ENCODE measurements at places on chromosomes 4 and X.

- no peak for DNase-seq
These were observed 40.4 kb upstream of the TLR2 start for GRCh38 chr4:153643406-153644383.

DNA sequence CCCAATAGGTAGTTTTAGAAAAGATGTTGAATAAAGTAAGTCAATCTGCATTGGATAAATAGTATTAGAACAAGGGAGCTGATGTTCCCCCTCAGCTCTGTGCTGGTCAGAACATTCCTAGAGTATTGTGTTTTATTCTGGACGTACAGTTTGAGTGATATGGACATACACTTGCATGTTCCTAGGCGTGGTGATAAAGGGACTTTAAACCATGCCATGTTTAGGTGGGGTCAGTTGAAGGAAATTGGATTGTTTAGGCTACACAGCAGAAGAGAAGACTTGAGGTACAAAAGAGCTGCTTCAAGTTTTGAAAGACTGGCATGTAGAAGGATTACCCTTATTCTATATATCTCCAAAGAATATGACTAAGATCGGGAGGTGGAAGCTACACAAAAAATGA lies 21.6 kb downstream of the GK start:
- no peak for DNase-seq

DNA sequence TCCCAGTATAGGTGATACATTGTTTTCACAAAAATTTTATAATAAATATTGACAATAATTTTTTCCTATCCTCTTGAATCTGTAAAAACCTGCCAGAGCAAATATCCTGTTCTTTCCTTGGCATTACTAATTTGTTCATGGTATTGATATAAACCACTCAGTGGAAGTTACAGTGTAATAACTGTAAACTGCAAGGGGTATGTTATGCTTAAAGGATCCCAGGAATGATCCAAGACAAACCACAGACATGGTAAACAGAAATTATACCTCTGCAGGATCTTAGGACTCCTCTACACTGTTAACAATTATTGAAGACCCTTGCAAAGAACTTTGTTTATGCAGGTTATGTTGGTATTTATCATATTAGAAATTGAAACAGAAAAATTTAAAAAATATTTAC lies 17.7 kb upstream of the MAD2L1 start:
- no peak for DNase-seq

DNA sequence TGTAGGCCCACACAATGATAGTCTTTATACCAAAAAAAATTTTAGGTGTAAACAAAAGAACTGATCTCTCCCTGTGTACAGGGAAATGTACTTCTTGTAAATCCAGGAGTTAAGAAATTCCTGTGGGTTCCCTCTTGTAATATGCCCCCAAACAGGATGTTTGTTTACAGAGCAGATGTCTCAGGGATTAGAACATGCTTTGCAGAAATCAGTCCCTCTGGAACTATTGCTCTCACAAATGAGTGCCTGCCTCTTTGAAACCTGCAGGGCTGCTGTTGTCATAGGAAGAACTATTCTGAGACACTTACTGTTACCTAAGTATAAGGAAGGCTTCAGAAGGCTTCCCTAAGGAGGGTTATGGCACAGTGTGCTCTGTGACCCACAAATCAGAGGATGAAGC lies 35.6 kb downstream of the PAK3 start:
- no peak for DNase-seq

DNA sequence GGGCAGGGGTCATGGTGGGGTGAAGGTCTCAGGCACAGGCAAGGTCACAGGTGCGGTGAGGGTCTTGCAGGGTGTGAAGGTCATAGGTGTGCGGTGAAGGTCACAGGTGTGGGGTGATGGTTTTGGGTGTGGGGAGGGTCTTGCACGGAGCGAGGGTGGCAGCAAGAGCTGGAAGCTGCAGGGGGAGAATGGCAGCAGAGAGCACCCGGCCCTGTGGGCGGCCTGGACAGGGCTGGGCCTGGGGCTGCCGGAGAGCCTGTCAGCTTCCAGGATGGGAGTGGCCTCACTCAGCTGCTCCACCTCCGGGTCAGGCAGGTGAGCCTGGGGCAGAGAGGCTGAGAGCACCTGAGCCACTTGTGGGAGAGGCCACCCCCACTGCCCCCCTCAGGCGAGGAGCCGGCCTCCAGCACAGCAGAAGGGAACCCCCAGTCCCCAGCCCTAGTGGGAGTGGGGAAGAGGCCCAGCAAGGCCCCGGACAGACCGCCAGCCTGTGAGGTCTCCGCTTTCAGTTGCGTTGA lies 1.5 kb downstream of the MSANTD1 start:
- DNase-seq, result no peak

GRCh38 chr4:139532947-139533346 lies 23.1 kb downstream of the SETD7 start:
- no peak for DNase-seq

GRCh38 chr4:156969911-156970310 lies 1.7 kb downstream of the PDGFC start:
- DNase-seq, result no peak

- DNase-seq, result no peak
These were observed 320.9 kb downstream of the EVC2 start for GRCh38 chr4:5387457-5387856.

GRCh38 chrX:106932492-106932923 lies 12.3 kb downstream of the CLDN2 start:
- DNase-seq, result no peak

- no peak for DNase-seq
These were observed at the start of gene RAB33B for GRCh38 chr4:139454111-139455045. Gene RAB33B (plus strand): TSS chr4:139454121. CDS start chr4:139454196, 75 bp downstream.

DNA sequence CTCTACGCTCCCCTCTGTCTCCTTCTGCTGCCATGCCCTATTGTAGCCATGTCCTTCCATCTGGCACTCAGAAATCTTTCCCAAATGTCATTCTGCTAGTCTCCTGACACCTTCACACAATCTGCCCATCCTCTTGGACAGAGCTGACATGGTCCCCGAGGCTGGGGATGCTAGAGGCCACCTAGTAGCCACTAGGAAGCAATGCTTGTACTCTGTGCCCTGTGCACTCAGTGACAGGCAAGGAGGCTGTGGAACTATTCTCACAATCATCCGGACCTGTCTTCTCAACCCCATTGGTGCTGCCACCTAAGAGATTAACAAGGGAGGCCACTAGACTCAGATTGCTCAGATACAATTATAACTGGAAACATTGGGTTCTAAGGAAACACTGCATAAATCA lies 112.6 kb upstream of the TMEM164 start:
- no peak for DNase-seq

- no peak for DNase-seq
These were observed 7.3 kb downstream of the RGS12 start for GRCh38 chr4:3299976-3300671.
